T-helper 17 cell (primary cell): ENCODE measurements at places on chromosomes 4 and X.

- no peak for DNase-seq
- no peaks in the 10 kb centered on the region for H3K27me3 ChIP-seq
- H3K27ac ChIP-seq, result no peak overlapping the region
- no peak overlapping the region for H3K4me3 ChIP-seq
These were observed 63.3 kb downstream of the GALNT7 start for GRCh38 chr4:173231916-173232315.

GRCh38 chr4:3202836-3203820, 45.8 kb upstream of the MSANTD1 start:
- H3K4me1 ChIP-seq, result peaks cover 20% of the 10 kb centered on the region
- H3K27me3 ChIP-seq, result no peaks in the 10 kb centered on the region
- peak overlapping the region; percentile 72 for H3K27ac ChIP-seq
- no peak for DNase-seq
- peak overlapping the region; percentile 80 for H3K4me3 ChIP-seq

GRCh38 chrX:50813843-50814661, at the start of gene SHROOM4:
Gene SHROOM4 (minus strand): TSS chrX:50814194. CDS start chrX:50814018, 176 bp downstream.
- no peaks in the 10 kb centered on the region for H3K4me1 ChIP-seq
- no peak for DNase-seq
- peaks cover 3% of the 10 kb centered on the region for H3K36me3 ChIP-seq

DNA sequence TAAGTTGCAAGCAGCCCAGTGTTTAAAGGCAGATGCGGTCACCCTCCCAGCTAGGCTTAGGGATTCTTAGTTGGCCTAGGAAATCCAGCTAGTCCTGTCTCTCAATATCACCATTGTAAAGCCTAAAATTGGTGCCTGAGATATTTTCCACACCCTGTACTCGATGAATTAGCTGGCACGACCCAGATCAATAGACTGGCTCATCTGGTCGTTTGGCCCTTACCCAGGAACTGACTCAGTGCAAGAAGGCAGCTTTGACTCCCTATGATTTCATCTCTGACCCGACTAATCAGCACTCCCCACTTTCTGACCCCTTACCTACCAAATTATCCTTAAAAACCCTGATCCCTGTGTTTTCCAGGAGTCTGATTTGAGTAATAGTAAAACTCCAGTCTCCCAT, 384.9 kb upstream of the SLC7A11 start:
- H3K27ac ChIP-seq, result no peak overlapping the region
- H3K36me3 ChIP-seq, result no peaks in the 10 kb centered on the region
- no peak for DNase-seq
- no peak overlapping the region for H3K4me3 ChIP-seq
- H3K4me1 ChIP-seq, result no peaks in the 10 kb centered on the region
- H3K27me3 ChIP-seq, result no peaks in the 10 kb centered on the region

DNA sequence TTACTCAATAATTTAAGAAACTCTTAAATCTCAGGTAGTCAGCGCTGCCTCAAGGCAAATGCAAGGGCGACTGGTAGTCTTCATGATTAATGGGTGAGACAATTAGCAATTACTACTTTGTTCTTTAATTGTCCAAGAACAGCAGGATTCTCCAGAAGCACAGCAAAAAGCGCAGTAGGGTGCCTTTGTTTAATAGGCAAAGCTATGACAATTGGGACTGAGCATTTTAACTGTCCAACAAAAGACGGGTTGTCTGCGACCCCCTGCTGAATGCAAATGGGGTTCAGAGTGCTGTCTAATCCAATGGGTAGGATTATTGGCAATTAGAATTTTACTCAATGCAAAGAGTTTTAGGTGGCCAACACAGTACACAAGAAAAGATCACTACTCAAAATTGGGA, 286.1 kb downstream of the CHIC1 start:
- H3K36me3 ChIP-seq, result no peaks in the 10 kb centered on the region
- no peak overlapping the region for H3K27ac ChIP-seq
- no peaks in the 10 kb centered on the region for H3K4me1 ChIP-seq
- DNase-seq, result no peak

- H3K36me3 ChIP-seq, result no peaks in the 10 kb centered on the region
- peaks cover 2% of the 10 kb centered on the region for H3K4me1 ChIP-seq
- H3K27me3 ChIP-seq, result no peaks in the 10 kb centered on the region
- no peak overlapping the region for H3K4me3 ChIP-seq
These were observed 13.6 kb downstream of the ABCG2 start for GRCh38 chr4:88144866-88145300.

- no peak overlapping the region for H3K4me3 ChIP-seq
- no peak for DNase-seq
These were observed 995.0 kb downstream of the SH3BGRL start for GRCh38 chrX:82196866-82197265.

GRCh38 chrX:148874636-148875246, 374.3 kb downstream of the AFF2 start:
- no peaks in the 10 kb centered on the region for H3K4me1 ChIP-seq
- no peaks in the 10 kb centered on the region for H3K27me3 ChIP-seq
- no peaks in the 10 kb centered on the region for H3K36me3 ChIP-seq
- no peak overlapping the region for H3K4me3 ChIP-seq

DNA sequence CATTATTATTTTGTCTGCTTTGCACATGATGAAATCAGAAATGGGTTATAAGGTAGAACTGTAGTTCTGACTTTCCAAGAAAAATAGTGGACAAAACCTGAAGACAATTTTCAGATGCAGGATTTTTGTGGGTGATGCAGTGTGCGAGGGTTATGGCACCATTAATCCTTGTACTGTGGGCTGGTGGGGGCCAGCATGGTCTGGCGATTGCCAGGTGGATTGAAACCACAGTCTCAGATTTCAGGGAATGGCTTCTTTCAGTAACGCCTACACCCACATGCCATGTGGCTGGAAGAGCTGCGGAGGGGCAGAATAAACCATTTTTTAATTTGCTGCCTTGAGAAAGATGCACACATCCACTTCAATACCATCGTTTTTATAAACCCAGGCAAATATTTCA, 150.5 kb downstream of the ARSF start:
- no peaks in the 10 kb centered on the region for H3K27me3 ChIP-seq
- H3K4me1 ChIP-seq, result no peaks in the 10 kb centered on the region
- no peak for DNase-seq
- no peak overlapping the region for H3K27ac ChIP-seq
